Renal cortical epithelial cell (primary cell): ENCODE measurements at places on chromosomes 7 and 10.

DNA sequence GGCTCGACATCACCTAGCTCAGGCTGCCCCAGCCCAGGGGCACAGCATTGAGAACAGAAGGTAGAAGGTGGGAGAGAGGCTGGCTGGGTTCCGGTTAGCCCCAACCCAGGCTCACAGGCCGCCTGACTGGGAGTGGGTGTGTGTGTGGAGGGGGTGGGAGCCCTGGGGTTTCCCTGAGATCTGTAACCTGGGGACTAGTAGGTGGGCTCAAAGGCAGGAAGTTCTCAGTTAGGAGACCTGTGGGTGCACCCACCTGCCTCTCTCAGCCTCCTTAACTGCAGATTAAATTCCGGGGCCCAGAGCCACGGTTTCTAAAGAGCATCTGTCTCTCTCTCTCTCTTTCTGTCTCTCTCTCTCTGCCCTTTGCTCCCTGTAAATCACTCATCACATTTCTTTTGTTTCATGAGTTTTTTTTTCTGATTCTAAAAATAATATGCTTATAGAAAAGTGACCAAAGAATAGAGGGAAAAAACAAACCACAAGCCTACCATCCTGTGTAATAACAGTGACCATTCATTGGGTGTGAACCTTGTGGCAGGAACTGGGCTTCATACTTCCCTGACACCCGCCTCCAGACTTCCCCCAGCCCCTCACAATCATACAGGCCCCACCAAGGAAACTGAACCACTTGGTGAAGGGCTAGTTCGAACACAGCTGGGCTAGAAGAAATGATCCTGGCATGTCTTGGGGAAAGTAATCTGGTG is 83.4 kb upstream of the SMNDC1 start:
- DNase-seq = no peak

DNA sequence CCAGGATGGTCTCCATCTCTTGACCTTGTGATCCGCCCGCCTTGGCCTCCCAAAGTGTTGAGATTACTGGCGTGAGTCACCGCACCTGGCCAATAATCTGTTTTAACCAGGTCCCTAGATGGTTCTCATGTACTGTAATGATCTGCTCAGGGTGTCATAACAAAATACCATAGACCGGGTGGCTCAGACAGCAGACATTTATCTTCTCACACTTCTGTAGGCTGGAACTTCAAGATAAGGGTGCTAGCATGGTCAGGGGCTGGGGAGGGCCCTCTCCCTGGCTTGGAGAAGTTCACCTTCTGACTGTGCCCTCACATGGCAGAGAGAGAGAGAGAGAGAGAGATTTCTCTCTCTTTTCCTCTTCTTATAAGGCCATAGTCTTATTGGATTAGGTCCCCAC is 279.4 kb upstream of the LYZL1 start:
- DNase-seq = no peak

DNA sequence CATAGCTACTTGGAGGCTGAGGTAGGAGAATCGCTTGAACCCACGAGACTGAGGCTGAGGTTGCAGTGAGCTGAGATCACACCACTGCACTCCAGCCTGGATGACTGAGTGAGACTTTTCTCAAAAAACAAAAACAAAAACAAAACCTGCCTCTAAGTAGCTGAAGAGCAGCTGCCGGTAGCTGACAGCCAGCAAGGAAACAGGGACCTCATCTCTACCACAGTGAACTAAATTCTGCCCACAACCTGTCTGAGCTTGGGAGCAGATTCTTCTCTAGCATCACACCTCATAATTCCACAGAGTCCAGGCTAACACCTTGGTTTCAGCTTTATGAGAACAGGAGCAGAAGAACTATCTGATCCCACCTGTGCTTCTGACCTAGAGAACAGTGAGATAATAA is 246.2 kb downstream of the KCND2 start:
- no peak for DNase-seq

DNA sequence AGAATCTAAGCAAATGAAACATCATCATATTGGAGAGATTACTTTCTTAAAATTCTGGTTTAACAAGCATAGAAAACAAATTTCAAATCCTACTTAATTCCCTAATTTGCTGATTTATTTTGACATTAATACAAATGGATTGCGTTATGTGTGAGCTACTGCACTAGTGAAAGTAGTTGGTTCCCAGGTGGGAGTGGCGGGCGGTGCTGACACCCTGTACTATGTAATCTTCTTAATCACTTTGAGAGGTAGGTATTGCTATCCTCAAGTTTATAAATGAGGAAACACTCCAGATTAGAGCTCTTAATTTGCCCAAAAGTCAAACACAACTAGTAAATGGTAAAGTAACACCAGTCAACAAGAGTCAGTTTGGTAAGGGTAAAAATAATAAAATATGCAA is 131.1 kb downstream of the ELAPOR2 start:
- DNase-seq = no peak

GRCh38 chr7:131497454-131497853 is 59.0 kb downstream of the PODXL start:
- no peak for DNase-seq

GRCh38 chr7:87159538-87159937 is 7.3 kb downstream of the DMTF1 start:
- DNase-seq = no peak

GRCh38 chr7:6433784-6434615 is 13.8 kb downstream of the DAGLB start:
- DNase-seq = no peak

DNA sequence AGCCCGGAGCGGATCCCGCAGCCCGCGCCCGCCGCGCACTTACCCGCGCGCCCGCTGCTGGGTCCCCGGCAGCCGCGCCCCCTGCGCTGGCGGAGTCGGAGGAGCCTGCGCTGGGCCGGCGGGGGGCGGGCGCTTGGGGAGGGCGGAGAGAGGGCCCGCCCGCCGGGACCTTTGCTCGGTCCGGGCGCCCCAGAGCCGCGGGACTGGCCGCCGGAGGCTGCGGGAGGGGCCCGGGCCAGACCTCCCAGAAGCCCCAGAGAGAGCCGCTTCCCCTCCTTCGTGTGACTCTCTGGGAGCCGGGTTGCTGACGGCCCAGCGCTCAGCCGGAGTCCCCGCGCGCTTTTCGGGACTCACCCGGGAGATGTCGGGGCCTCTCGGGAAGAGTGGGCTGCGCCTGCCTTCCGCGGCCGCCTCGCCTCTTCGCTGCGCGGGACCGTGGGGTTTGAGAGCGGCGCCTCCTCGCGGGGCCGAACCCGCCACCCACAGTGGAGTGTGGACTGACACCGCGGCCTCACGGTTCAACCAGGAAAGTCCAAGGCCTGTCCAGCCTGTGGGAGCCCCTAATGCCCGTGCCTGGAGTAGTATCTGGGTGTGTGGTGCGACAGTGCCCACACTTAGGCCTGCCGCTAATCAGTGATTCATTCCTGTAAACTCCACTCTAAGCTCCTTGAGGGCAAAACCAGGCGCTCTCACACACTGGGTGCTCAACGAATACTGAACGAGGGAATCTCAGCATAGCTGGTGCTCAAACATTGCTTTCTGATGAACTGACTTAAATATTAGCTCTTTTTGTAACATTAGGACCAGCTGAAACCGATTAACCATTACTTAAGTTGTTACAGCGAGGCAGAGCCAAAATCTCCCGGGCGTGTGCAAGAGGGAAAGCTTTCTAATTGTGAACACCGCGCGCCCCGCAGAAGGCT is at the start of gene GSDME:
Gene GSDME, minus strand, starts transcription at position 112 of the 923 bp plus-strand sequence. CDS start 7,690 bp downstream, outside the sequence.
- DNase-seq = peak; percentile 56

- no peak for DNase-seq
Observed at GRCh38 chr7:40000734-40001315, 50.8 kb downstream of the CDK13 start.

DNA sequence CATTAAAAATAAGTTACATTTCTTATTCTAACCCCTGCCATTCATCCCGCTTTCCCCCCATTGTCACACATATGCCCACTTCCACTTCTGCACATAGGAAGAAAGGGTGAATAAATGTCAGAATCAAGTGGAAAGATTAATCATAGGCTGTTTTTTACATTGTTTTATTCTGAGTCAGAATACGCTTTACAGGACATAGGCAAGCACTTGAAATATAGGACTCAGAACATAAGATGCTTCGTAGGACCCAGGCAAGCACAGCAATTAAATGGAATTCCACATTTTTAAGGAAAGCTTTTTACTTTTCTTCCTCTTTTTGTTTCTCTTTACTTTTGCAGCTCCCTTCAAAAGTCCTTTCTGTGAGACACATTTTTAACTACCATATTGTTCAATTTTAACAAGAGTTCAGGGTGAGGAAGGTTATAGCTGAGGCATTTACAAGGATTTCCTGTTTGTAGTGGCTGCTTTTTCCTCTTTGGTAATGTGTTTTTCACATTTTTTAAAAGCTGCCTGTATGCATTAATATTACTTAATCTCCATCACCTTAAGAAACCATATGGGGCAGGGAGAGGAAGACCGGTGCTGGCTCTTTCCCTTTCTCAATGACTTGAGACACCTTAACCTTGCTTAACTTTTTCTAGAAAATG is 130.0 kb downstream of the TES start:
- no peak for DNase-seq

- no peak for DNase-seq
Observed at GRCh38 chr7:54546986-54547314, 4.8 kb downstream of the VSTM2A start.

- DNase-seq = peak; percentile 16
Observed at GRCh38 chr7:115038158-115038557, 116.3 kb downstream of the MDFIC start.

DNA sequence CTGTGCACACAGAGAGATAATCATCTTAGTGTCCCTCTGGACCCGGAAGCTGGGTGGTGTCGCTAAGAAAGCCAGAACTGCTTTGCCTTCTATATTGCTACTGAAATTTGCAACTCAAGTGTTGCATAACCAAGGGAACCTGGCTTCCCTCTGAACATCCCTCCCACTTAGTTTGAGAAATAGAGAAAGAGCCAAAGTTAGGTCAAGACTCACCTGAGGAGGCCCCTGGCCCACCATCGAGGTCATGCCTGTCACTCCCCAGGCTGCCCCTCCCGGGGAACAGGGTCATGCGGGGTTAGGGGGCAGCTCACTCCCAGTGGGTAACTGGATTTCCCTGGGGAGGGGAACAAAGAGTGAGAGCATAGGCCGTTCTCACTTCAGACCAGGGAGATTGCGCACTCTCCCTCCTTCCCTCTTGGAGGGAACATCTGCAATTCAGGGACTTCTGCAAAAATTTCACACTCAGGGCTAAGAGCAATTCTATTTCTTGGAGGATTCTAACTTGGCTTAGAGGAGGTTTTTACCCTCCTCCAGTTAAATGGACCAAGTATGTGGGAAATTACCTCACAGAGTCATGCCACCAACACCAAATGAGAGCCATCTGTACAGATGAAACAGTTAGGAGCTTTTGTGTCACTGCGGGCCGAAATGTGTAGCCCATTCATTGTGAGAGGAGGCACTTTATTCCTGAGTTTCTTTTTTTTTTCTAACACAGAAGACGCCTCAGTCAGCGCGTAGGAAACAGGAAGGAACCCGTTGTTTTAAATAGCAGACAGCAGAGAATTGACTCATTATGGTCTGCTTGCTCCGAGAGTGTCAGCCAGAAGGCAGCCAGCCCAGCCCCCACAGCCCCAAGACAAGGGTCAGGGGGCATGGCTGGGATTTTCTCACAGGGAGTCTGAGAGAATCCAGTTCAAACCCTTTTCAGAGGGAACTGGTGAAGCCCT is 221.3 kb downstream of the ARHGAP12 start:
- peak; percentile 68 for DNase-seq

DNA sequence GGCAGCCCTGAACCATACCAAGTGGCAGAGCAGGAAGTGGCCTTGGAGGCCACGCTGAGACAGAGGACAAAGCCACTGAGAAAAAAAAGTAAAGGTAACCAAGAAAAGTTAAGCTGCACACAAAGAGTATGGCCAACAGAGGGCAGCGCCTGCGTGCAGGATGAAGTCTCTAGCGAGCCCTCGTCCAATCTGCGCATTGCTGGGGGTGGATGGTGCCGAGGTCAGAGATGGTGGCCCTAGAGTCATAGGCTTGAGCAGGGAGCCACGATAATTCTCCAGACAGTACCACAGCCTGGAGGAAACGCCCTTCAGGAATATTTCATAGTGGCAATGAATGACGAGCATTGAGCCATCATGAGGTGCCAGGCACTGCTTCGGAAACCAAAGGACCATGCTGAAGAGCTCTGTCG is 9.7 kb downstream of the ATP6V0E2 start:
- peak; percentile 26 for DNase-seq

DNA sequence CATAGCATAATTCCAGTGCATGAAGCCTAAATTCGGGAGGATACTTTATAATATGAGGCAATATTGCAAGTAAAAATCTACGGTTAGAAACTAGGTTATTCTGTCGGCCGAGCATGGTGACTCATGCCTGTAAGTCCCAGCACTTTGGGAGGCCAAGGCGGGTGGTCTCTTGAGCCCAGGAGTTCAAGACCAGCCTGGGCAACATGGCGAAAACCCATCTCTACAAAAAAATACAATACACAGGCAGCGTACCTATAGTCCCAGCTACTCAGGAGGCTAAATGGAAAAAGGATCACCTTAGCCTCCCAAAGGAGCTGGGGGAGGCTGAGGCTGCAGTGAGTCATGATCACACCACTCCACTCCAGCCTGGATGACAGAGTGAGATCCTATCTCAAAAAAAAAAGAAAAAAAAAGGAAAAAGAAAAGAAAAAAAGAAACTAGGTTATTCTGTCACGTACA is 14.2 kb downstream of the SKAP2 start:
- DNase-seq = no peak

DNA sequence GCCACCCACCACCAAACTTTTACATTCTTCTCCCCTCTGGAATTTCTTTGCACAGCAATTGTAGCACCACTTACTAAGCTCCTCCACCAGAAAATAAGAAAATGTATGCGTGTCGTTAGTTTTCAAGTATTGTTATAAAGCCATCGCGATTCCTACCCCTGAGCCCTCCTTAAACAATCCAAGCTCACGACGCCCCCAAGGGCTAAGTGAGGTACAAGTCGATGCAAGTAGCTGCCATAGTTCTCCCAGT is 1.3 kb downstream of the FRAT2 start:
- DNase-seq = peak; percentile 41

DNA sequence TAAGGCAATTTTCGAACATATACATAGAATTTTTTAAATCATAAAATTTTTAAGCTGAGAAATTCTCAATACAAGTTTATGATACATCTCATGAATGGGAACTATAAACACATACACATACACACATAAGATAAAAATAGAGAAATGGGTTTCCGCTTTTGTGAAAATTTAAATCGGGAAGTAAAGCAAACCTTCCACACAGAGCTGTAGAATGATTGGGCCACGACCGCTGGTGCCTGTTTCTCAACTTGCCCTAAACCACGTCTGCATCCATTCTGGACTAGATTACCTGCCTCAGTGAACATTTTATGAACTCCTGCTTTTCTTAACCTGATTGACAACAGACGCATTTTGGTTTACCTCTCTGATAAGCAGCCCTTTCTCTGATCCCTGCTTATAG is 264.4 kb downstream of the SKAP2 start:
- DNase-seq = no peak

GRCh38 chr10:71975871-71976725 is 11.9 kb downstream of the CHST3 start:
- peak; percentile 86 for DNase-seq
